ENCODE measurements at places on chromosomes 16 and 17.

GRCh38 chr16:72604375-72604774 is 432.4 kb upstream of the PMFBP1 start:
- no peak for DNase-seq

DNA sequence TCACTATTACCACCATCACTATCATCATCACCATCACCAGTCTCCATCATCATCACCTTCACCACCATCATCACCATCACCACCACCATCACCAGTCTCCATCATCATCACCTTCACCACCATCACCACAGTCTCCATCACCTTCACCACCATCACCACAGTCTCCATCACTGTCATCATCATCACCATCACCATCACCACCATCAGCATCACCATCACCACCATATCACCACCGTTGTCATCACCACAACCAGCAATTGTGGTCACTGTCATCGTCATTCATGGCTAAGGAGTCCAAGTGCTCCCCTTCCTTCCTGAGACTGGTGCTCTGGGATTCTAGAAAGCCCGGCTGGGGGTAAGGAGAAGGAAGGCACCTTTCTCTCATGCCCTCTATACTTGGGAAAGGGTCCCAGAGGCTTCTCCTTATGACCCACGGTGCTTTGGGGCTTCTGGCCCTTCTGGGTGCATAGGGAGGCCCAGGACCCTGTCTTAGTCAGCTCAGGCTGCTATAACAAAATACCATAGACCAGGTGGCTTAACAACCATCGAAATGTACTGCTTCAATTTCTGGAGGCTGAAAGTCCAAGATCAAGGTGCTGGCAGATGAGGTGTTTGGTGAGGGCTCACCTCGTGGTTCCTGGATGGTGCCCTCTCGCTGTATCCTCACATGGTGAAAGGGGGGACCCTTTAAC is 93.4 kb upstream of the GSE1 start:
- DNase-seq = no peak

GRCh38 chr17:33572615-33573014 is 279.5 kb upstream of the ASIC2 start:
- DNase-seq = no peak

GRCh38 chr17:8532021-8532420 is 96.3 kb downstream of the NDEL1 start:
- no peak for DNase-seq

DNA sequence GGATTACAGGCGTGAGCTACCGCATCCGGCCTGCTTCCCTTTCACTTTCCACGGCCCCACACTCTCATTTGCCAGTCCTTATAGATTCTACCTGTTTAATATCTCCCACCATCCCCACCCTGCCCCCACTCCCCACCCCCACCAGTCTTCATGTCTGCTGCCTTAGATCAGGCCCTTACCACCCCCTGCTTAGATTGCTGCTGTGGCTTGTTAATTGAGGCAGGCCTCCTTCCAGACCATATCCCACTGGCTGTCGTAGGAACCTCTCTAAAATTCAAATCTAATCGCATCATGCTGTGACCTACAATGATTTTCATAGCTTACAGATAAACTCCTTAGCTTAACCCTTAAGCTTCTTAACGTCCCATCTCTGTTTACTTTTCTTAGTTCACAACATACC is 4.9 kb downstream of the IQCK start:
- no peak for DNase-seq

DNA sequence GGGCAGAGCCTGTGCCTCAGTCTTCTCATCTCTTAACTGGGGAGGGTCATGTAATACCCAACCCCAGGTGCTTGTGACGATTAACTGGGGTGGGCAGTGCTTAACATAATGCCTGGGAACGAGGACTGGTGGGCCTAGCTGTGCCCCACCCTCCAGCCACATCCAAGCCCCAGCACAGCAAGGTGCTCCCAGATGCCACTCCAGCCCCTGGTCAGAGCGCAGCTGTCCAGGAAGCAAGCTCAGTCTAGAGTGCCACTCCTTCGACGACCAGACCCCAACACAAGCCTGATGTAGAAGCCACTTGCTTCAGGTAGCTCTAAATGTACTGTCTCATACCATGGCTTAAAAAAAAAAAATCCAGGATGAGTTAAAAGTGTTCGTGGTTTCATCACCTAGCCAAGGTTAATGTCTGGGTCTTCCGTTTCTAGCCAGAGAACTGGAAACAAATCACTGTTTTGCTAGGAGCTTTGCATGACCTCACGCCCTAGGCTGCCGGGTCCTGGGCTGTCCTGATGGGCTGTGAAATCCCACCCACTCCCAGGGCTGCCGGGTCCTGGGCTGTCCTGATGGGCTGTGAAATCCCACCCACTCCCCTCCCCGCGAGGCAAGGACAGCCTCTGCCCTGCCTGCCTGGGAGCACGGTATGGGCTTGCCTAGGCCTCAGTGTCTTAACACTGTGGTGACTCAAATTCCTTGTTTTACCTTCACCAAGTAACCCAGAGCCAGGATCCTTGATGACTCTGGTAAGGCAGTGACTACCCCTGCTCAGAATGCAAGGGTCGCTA is 7.7 kb downstream of the MIEF2 start:
- no peak for DNase-seq

DNA sequence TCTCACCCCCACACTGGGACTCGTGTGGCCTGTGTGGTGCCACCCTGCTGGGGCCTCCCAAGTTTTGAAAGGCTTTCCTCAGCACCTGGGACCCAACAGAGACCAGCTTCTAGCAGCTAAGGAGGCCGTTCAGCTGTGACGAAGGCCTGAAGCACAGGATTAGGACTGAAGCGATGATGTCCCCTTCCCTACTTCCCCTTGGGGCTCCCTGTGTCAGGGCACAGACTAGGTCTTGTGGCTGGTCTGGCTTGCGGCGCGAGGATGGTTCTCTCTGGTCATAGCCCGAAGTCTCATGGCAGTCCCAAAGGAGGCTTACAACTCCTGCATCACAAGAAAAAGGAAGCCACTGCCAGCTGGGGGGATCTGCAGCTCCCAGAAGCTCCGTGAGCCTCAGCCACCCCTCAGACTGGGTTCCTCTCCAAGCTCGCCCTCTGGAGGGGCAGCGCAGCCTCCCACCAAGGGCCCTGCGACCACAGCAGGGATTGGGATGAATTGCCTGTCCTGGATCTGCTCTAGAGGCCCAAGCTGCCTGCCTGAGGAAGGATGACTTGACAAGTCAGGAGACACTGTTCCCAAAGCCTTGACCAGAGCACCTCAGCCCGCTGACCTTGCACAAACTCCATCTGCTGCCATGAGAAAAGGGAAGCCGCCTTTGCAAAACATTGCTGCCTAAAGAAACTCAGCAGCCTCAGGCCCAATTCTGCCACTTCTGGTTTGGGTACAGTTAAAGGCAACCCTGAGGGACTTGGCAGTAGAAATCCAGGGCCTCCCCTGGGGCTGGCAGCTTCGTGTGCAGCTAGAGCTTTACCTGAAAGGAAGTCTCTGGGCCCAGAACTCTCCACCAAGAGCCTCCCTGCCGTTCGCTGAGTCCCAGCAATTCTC is 27.4 kb downstream of the STH start:
- DNase-seq = no peak

DNA sequence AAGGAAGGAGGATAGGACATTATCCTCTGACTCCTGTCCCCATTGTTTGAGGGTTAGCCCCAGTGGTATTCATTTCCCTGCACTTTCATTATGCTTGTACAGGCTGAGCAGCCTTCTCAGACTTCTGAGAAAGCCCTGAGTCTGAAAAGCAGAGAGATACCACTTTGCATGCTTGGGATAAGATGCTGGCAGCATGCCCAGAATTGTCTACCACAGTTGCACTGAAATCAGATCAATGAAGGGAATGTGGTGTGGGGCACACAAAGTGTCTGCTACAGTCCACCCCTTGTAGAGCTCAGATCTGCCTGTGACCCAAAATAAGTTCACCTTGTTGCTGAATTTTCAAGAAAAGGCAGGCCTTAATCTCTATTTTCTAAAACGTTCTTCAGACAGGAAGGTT is 160.6 kb downstream of the CCT6B start:
- DNase-seq = no peak

All from stimulated activated CD4-positive, alpha-beta T cell treated with anti-CD3 and anti-CD28 coated beads, Interleukin-1b, Interleukin-23, amount 100 ng/mL, for 4 hours (primary cell).